ENCODE measurements at places on chromosomes 4 and X.

GRCh38 chr4:83189631-83190136 is 75.2 kb upstream of the PLAC8 start:
- DNase-seq, result no peak

DNA sequence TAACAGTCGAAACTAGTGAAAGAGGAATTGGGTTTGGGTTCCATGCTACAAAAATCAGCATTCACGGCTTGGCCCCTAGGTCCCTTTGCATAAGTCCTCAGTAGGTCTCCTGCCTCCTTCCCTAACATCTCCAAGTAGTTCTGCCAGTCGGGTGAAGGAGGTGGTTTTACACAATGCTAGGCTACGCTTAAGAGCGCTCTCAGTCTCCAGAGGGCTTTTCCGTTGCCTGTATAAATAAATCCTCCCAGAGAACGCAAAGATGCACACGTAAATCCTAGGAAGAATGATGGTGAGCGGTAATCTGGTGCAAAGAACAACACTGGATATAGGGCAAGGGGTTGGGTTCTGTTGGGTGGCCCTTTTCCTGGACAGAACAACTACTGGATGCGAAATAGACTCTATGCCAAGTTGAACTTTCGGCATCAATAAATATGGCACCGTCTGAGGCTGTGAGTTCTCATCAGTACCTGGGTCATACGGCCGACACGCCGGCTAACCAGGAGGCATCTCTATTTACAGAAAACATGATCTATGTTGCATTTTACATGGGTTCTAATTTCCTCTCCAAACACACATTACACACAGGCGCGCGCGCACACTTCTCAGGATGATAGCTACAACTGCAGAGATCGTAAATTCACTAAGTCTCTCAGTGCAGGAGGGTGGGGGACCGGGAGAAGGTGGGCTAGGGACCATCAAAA is 1.3 kb downstream of the CAMK2D start:
- DNase-seq, result peak; percentile 18

GRCh38 chr4:109434007-109434971 is 674 bp downstream of the SEC24B start:
- DNase-seq, result peak; percentile 28

DNA sequence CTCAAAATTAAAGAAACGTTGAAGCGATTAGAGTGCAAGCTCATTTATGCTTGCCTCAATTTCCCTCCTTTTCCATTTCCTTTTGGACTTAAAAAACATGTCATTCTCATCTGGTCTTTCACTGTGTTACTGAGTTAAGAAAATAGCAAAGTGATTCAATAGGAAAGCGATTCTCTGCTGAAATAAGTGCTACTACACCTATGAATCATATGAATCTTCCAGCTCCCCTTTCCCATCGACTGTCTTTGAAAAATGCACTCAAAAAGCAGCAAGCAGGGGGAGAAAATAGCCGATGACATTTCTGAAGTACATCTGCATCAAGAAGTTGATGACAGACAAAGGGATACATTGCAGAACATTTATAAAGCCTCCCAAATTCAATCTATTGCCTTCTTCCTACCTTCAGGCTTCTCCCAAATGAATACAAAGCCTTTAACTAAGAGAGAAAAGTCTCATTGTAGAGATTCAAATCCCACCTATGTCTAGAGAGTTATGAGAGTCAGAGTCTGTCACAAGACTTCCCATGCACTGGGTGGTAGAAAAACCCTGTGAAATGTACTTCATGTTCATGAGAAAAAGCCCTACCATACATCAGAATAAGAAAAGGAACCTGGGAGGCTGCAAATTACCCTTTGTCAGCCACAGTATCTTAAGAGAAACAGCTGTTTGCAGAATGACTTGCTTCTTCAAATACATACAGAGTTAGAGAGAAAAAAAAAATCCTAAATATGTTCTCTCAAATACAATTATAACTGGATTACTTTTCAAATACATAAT is 78.9 kb downstream of the MBNL3 start:
- no peak for DNase-seq

DNA sequence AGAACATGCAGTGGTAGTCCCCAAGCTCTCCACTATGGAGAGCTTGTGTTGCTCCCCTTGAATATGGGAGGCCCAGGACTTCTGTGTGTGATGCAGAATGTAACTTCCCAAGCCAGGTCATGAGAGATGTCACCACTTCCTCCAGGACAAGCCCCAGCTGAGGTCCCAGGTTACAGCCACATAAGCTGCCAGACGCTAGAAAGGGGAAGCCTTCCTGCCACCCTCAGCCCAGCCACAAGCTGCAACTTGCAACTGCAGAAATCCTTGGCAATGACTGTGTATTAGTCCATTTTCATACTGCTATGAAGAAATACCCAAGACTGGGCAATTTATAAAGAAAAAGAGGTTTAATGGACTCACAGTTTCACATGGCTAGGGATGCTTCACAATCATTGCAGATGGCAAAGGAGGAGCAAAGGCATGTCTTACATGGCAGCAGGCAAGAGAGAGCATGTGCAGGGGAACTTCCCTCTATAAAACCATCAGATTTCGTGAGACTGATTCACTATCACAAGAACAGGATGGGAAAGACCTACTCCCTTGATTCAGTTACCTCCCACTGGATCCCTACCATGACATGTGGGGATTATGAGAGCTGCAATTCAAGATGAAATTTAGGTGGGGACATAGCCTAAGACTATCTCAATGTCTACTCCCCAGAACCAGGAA is 91.5 kb upstream of the DHX15 start:
- DNase-seq, result no peak

DNA sequence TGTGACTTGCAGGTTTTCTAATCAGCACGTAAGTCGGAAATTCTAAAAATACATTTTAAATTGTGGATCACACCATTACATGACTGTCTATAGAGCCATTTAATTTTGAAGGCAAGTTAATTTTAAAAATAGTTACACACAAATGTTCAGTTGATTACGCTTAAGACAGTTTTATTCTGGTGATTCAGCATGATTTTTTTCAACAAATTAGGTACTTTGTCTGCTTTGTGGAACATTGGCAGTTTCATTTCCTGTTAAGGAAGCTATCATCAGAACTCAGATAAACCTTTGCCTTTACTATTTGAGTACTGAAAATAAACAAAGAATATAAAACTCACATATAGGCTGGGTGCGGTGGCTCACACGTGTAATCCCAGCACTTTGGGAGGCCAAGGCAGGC is 19.5 kb downstream of the SAT1 start:
- no peak for DNase-seq

DNA sequence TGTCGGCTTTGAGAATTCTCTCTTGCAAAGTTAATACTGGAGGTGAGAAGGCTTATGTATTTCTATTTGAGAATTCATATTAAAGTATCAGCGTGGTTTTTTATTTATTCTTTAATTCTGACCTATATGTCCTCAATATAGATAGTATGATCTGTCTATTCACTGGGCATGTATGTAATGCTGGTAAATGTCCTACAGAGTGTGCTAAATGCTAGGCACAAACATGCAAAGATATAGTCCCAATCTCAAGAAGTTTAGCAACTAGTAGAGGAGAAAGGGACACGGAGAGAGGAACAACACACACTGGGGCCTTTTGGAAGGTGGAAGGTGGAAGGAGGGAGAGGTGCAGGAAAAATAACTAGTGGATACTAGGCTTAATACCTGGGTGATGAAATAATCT is 11.0 kb upstream of the BMPR1B start:
- DNase-seq, result no peak

DNA sequence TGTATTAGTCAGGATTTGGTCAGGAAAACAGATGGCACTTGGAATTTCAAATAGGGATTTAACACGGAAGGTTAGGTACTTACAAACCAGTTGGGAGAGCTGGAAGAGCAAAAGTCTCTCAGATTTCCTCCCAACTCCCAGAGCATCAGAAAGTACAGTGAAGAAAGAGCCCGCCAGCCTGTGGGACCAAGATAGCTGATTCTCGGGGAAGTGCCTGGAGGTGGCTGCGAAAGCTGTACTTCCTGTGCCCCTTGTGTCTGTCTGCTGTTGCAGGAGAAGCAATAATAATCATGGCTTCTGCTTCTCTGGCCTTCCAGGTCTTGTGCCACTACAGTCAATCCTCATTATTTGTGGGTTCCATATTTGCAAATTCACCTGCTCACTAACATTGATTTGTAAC is 221.0 kb upstream of the BCOR start:
- DNase-seq, result no peak

DNA sequence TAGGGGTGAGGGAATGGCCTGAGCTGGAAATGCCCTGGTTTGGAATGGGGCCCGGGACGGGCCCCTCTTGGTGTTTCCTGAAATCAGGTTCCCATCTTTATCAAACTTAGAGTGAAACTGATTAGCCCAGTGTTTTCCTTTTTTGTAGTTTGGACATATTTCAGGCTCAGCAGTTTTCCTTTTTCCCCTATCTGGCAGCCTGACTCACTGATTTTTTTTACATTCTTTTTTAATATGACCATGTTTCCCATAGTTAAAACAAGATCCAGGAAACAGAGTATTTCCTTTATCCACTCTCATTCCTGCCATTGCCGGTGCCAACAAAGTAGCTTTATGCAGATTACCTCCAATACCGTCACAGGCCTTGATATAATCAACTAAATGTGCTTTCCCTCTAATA is 20.5 kb upstream of the C4orf17 start:
- DNase-seq, result no peak

DNA sequence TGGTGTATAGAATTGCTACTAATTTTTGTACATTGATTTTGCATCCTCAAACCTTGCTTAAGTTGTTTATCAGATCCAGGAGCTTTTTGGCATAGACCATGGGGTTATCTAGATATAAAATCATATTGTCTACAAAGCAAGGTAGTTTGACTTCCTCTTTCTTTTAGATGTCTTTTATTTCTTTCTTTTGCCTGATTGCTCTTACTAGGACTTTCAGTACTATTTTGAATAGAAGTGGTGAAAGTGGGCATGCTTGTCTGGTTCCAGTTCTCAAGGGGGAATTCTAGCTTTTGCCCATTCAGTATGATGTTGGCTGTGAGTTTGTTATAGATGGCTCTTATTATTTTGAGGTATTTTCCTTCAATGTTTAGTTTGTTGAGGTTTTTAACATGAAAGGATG is 187.9 kb upstream of the LCORL start:
- DNase-seq, result no peak

DNA sequence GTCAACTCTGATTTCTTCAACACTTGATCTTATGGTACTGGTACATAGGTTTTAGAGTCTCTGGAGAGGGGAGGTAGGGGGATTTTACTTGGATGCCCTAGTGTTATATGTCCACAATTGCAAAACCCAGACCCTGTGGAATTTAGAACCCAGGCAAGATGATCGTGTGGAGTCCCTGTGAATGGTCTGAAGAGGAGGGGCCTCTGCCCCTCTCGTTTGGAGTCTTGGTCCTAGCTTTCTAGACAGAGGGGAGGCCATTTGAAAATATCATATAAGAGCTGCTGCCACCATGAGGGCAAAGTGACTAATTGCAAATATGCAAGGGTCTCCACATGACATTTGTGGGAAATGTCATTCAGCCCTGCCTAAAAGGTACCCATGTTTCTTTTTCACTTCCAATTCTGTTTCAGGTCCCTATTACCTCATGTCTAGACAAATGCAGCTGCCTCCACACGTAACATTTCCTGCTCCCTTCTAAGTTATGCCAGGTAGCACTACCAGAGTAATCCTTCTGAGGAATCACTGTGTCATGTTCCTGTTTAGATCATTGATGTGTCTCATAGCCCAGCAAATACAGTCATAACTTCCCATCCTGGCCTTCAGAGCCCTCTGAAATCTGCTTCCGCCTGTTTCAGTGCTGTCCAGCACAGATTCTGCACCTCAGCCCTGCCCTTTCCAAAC is 126.8 kb downstream of the KLHL8 start:
- DNase-seq, result peak; percentile 21

DNA sequence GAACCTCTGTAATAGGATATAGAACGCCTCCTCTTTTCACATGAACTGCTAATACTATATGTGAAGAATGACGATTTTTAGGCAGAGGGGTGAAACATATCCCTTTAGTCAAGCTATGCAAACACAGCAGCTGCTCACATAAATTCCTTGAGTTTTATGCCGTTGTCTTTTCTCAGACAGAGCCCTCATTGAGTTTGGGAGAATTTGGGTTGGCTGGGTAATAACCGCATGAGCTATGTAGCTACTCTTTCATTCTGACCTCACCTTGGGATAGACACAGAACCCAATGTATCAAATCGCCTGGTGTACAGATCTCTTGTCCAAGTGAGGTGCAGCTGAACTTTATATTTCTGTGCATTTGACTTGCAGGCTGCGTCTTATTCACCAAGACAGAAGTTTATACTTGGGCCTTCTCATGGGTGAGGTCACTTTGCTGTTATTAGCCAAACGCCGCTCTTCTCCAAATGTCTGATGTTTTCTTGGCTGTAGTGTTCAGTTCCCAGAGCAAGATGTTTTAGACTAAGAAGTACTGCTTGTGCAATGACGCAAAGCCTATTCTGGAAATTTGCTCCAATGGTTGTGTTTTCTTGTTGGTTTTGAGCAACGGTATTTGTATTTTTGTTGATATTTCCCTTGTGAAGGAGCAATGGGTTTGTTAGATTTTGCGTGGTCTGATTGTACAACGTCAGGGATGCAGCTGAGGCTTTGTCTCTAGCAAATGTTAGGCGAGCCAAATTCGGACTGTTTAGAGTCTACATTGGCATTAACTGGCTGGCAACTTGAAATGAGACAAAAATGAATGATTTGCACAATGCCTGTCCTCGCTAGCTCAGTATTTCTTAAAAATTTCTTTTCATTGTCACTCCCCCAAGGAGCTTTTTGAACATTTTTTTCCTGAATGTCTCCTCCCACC is 11.2 kb upstream of the SPARCL1 start:
- DNase-seq, result no peak

GRCh38 chrX:69307756-69308155 is 142.5 kb upstream of the PJA1 start:
- no peak for DNase-seq

GRCh38 chr4:133801883-133802282 is 399.7 kb downstream of the PABPC4L start:
- no peak for DNase-seq

DNA sequence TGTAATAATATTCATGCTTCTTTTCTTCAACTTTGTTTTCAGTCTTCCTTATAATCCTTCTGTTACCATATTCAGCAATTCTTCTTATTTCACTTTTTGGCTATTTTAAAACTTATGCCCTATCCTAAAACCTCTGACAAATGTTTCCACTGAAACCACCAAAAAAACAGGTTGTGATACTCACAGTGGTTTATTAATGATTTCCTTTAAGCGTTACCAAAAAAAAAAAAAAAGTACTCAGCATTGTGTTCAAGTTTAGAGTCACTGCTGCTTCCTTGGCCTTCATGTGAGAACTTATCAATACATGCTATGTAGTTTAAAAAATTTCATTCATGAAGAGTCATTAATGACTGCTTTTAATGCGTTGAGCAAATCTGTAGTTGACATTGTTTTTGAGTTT is 35.4 kb upstream of the UGT2A3 start:
- no peak for DNase-seq

DNA sequence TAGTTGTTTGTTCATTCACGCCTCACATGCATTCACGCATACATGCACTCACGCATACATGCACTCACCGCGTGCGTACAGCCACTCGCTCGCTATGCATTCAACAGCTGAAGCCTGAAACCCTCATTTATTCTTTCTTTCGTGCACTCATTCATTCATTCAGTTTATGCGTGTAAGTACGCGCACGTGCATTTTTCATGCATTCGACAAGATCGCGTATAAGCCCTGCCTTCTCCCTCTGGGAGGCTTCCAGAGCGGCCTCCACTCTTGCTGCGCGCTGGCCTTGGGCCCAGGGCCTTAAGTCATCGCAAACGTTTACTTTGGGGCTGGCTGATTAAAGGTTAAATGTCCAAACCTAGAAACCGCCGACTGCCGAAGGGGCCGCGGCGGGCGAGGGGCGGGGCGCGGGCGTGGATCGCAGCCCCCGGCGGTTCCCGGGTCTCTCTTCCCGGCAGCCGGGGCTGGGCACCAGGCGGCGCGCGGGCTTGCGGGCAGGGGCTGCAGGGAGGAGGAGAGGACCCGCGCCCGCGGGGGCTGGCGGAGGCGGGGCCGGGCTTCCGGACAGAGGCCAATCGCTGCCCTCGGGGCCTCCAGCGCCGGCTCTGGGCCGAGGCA is at the start of gene GYG2:
Gene GYG2, plus strand, starts transcription at position 587 of the 615 bp plus-strand sequence. CDS start 1,259 bp downstream, outside the sequence.
- no peak for DNase-seq

Data from NCI-H146 (cell line).